ENCODE measurements at places on chromosomes 3 and 15.

GRCh38 chr3:149541091-149541491, 66.6 kb downstream of the TM4SF4 start:
- DNase-seq, result no peak

DNA sequence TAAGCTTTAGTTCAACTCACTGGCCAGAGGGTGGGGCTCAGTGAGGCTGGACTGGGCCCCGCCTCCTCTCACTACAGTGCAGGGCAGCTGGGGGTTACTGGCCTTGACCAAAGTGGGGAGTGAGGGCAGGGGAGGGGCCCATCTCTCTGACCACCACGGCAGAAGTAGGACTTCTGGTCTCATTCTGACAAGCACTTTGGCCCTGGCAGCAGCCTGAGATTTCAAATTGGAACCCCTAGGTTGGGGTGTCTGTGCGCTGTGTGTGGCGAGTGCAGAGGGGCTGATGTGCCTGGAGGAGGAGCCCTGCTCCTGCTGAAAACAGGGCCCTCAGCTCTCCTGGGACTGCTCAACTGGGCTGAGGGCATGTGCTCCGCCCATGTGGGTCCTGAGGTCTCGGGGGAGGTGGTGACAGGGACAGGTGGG, 60.3 kb upstream of the RPL32 start:
- DNase-seq, result no peak

GRCh38 chr3:155158346-155159037, 78.4 kb downstream of the MME start:
- DNase-seq, result no peak

- no peak for DNase-seq
Measured at GRCh38 chr3:104987859-104988258, 378.9 kb upstream of the ALCAM start.

DNA sequence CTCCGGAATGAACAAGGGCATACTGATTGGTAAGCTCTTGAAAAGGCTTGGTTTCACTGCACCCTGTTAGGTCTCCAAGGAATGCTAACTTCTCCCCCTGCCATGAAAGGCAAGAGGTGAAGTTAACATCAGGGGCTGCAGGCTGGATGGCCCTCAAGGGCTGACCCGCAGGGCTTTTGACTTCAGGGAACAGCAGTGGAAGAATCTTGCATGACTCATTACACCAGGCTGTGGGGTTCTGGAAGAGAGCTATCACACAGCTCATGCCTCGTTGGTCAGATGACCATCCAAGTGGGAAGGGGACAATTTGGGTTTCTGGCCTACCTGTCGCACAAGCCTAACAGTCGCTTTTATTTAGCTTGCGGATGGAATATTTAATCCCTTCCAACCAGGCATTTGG, 23.6 kb upstream of the ATG7 start:
- no peak for DNase-seq

DNA sequence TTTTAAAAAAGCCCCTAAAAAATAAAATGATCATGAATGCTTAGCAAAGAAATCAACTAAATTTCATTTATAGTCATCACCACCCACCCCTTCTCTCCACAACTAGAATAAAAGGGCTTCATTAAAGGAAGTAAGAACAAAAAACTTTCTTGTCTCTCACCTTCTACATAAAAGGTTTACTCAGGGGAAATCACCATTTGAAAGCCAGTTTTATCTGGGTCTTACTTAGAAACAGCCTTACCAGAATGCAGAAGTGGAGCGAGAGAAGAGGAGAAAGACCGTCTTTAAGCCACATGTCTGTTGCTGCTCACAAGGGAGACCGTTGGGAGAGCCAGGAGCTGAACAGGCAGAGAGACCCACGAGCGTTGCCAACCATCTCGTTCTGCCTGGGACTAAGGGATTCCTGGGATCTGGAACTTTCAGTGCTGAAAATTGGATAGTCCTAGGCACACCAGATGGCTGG, 350.1 kb upstream of the PROK2 start:
- DNase-seq, result no peak

DNA sequence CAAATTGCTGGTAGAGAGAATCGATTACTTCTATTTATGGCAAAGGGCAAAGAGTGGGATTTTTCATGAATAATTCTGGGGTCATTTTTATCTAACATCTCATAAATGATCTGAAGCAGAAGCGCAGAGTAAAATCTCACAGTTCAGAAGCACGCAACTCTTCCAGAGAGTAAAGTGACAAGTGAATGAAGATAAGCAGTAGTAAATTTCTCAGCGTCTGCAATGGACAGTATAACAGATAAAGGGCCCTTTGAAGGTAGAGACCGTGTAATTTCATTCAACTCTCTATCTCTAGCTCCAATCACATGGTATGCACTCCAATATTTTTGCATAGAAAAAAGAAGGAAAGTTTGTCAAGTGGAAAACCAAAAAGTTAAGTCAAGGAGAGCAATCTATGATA, 521.1 kb upstream of the NECTIN3 start:
- no peak for DNase-seq

DNA sequence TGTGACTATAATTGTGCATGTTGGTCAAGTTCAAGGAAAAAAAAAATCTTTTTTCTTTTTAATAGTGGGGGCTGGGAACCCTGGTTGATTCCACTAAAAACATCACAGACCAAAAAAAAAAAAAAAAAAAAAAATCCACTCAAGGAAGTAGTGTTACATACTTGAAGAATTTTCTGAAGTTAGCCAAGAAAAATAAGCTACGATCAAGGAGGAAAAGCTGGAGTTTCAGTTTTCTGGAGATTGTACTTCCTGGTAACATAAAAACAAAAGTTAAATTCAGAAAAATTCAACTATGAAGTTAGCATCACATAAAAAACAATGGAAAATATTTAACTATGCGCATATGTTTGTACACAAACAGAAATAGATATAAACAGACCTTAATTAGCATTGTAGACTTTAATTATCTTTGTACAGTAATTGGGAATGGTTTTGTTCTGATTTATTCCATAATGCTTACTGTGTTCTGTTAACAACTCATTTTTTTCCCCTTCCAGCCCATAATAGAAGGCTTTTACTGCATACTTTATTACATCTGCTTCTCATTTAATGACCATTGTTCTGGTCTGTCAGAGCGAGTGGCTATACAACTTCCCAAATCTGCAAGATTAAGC, 194.3 kb downstream of the RORA start:
- DNase-seq, result no peak

DNA sequence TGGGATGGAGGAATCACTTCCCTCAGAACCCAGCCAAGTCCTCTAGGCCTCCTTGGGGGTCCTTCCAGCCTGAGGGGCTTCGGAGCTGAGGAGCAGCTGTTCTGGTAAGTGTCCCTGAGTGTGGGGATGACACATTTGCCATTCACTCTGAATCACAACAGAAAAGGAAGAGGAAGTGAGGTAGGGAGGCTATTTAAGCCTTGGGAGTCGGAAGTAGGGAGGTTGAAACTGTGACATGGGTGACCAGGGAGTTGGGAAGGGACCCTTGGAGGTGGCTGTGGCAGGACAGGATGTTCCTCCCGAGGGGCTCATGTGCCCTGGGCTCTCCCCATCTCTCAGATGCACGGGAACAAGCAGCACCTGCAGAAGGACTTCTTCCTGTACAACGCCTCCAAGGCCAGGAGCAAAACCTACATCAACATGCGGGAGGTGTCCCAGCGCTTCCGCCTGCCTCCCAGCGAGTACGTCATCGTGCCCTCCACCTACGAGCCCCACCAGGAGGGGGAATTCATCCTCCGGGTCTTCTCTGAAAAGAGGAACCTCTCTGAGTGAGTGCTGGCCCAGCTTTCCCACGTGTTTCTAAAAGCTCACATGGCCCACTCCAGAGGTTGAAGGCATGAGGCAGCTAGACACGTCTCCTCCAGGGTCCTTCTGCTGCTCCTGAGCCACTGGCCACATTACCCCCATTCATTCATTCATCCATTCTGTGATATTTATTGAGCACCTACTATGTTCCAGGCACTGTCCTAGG, 43.3 kb downstream of the CAPN3 start:
- no peak for DNase-seq

DNA sequence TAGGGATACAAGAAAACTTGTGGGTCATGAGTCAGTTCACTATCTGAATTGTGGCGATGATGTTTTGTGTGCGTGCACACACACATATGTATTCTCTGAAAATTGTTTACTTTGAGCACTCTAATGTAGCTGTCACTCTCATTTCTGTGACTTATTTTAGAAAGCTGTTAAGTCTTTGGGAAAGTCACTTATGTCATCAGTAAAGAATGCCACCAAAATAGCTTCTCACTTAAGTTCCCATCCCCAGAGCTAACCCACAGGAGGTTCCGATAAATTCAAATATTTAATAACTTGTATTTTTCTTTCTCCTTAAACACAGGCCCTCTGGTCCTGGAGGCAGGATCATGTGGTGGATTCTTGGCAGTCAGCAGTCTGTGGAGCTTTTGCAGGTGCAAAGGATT, 138.3 kb downstream of the LRIG1 start:
- no peak for DNase-seq

DNA sequence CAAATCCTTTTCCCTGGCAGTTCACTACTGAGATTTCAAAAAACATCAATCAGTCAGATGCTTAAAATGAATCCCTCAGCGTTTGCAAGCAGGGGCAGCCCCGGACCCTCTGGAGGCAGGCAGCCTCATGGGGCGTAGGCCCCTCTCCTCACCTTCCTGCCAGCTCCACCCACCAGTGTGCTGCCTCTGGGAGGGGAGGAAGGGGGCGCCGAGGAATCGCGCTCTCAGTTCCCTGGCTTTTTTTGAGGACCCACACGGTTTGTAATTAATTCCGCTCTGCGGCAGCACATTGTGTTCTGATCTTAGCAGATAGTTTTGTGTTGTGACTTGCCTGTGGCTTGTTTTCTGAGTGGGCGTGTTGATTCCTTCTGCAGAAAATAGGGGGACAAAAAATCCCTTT, 159.9 kb downstream of the KLF13 start:
- DNase-seq, result no peak

DNA sequence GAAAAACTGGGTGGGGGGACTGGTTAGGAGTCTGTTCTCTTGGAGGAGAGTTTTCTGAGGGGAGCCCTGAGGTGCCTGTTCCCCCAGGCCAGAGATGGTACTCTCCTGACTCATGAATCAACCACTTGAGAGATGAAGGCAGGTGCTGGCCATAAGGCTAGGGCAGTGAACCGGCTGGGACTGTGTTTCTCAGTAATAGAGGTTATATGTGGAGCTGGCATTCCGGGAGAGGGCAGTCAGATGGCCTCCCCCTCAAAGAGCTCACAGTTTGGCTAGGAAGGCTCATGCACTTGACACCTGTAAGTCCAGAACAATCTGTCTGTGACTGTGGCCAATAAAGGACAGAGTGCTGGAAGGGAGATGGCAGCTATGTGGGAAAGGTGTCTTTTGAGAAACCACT, 10.0 kb upstream of the SCN10A start:
- DNase-seq, result no peak

- DNase-seq, result no peak
Measured at GRCh38 chr3:185526349-185526951, 25.9 kb downstream of the LIPH start.

- no peak for DNase-seq
Measured at GRCh38 chr3:100761211-100761942, 52.1 kb downstream of the TFG start.

DNA sequence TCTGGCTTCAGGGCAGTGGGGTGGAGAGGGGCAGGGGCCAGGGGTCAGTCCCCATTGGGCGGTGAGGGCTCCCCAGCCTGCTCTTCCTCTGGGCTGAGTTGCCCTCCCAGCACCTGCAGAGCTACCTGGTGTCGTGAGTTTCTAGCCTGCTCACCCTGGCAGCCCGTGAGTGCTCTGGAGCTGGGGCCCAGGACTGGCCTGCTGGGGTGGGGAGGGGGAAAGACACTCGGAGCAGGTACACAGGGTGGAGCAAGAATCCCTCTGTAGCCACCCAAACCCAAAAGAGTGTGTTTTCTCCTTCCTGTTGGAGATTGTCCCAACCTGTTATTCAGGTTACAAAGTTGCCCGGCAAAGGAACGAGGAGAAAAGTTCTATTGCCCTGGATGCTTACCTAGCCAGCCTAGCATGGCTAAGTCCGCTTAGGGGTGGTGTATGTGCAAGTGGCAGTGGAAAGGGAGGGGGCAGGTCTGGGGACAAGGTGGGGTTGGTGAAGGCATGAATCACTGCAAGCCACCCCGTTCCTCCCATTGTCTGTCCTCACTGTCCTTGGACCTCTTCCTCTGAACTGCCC, 8.9 kb downstream of the FAM3D start:
- no peak for DNase-seq

DNA sequence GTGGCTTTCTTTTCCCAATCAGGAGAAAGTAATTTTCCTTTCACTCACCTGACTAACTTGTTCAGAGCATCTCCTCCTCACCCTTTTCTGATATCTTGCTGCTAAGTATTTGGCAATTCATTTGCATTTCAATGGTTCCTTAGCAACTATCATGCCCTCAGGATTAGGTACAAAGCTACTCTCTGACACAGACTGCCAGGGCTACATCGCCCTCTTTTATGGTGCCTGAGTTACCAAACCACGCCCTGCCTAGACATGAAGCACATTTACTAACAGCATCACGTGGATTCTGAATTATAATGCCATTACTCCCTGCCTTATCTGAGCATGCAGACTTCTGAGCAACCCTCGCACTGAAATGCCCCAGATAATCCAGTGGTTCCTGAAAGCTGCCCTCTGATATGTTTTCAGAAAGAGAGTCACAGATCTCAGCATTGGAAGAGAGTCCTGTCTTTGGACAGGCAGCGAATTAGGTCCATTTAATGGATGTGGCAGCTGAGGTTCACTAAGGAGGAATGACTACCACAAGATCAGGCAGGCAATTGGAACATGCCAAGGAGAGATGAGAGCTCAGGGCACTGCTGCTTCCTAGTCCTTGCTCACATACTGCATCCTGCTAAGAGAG, 14.5 kb downstream of the EPHB1 start:
- DNase-seq, result no peak

DNA sequence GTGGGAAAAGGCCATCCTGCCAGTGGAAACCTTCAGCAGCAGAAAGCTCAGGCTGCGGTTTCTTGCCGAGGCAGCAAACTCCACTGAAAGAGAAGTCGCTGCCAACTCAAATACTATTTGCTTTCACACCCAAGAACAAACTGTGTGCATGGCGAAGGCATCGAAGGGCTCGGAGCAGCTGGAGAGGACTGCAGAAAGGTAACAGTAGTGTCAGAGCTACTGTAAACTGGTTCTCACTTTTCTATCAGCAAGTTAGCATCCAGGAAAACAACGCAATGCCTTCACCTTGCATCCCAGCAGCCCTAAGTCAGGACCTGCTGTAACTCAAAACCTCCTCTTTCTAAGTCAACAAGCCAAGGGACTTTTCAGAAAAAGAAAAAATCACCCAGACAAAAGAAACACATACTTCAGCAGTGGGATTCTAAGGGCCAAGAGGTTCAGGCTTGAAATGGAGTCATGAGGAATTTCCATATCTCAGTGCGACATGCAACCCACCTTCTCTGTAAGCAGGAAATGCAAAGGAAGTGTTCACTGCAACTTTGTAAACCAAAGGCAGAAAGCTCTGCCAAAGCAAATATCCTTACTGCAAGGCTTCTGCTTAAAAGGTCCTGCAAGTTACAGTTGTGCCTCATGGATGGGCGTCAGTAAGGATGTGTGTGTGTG, 193.5 kb downstream of the FOXP1 start:
- DNase-seq, result no peak

- DNase-seq, result no peak
Measured at GRCh38 chr3:69491975-69492374, 106.1 kb upstream of the FRMD4B start.
